ENCODE measurements at places on chromosomes 3 and 15.
A peak's percentile ranks its signal among the peaks of the same experiment; 100 is the strongest.

DNA sequence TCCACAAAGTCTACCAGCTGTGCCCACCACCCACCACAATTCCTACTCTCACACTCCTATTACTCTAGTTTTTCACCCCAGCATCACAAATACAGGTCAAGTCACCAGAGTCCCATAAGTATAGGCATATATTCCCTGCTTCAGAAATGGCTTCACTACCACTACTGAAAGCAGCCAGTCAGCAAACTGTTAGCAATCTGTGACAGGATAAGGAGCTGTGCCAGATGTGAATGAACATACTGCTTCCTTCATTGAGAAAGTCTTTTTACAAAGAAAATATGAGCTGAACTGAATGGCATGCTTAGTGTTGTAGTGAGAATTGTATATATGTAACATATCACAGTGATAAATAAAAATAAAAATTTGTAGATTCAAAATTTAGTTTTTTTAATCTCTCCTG is 76.8 kb downstream of the C3orf85 start:
- DNase-seq: no peak

DNA sequence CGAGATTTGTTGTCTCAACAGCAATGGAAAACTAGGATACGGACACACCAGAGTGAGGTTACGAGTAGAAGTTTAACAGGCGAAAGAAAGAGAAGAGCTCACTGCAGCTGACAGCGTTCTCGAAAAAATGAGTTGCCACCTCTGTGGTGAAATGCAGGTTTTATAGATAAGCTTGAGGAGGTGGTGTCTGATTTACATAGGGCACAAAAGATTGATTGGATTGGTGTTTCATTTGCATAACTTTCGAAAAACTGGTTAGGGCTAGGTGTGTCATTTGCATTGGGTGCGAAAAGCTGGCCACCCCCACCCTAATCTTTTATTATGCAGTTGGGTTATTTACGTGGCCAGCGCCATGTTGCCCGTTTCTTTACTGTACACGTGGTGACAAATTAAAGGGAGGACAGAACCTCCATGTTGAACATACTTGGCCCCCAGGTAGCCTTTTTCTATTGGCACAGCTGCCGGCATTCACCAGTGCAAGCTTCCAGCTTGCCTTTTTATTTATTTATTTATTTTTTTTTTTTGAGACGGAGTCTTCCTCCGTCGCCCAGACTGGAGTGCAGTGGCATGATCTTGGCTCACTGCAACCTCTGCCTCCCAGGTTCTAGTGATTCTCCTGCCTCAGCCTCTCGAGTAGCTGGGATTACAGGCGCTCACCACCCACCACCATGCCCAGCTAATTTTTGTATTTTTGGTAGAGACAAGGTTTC is 8.3 kb downstream of the IFT122 start:
- no peak for DNase-seq

GRCh38 chr15:64739577-64740143 is 35.7 kb downstream of the RBPMS2 start:
- no peak for DNase-seq

DNA sequence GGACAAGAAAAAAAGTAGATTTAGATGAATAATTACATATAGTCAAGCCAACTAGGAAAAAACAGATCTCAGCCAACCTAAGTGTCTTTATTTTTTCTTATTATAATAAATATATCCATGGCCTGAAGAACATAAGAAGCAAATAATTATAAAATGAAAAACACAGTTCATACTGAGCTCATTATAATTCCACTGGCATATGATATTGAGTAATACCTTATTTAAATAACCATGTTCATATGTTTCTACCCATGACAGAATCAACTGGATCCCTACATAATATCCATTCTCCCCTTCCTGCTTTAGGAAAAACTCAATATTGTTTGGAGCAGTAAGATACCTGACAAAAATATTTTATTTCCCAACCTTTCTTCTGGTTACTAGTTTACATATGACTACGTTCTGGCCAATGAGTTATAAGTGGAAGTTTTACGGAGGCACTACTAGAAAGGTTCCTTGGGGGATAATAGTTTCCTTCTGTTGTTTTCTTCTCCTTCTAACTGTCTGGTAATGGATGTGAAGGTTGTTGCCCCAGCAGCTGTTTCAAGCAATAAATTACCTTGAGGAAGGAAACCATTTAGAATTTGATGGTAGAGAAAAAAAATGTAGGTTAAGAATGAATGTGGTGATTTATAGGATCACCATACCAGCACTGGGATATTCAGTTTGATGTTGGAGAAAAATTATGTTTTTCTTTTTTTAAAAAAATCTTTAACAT is 184.1 kb upstream of the MBNL1 start:
- no peak for DNase-seq

DNA sequence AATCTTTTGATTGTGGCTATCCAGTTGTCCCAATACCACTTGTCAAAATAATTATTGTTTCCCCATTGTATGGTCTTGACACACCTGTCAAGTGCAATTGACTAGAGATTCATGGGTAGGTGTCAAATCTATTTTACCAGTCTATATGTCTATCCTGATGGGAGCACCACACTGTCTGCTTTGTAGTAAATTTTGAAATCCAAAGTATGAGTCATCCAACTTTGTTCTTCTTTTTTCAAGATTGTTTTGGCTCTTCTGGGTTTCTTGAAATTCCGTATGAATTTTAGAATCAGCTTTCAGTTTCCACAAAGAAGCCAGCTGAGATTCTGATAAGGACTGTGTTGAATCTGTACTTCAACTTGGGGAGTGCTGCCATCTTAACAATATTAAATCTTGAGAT is 71.9 kb downstream of the CSNK1G1 start:
- peak; percentile 24 for DNase-seq

GRCh38 chr3:188170461-188171459 is 16.8 kb downstream of the LPP start:
- no peak for DNase-seq

- DNase-seq: no peak
Measured at GRCh38 chr3:183587336-183587735, 31.8 kb upstream of the KLHL6 start.

DNA sequence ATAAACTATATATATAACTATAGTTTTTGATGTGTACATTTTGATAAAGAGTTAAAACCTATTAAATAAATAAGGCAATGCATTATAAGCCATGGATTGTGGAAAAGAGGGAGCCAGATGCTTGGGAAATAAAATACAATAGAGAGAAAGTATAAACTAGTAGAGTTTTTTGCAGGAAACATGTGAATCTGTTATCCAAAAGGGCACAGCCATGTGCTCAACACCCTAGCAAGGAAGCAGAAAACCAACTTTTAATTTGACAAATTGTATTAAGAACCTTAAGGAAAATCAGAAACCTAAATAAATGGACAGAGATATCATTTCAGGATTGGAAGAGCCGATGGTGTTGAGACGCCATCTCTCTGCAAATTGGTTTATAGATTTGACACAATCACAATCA is 63.5 kb downstream of the ITGB5 start:
- no peak for DNase-seq

GRCh38 chr15:91408476-91409076 is 308.5 kb downstream of the SV2B start:
- no peak for DNase-seq

- peak; percentile 8 for DNase-seq
Measured at GRCh38 chr3:53089511-53089910, 40.7 kb downstream of the RFT1 start.

DNA sequence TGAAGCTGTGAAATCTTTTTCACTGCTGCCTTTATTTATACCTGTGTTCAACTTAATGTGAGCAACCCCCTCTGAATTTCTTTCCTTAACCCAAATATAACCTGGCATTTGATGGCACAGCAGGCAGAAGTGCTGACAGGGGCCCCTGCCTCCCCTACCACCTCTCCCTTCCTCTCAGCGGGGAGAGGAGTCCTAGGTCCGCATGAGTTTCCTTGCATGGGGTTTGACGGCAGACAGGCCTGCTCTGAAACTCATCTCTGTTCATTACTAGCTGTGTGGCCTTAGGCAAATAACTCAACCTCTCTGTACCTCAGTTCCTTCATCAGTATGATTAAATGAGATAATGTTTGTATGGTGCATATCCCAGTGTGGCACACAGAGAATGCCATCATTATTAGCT is 79.7 kb downstream of the SEC22A start:
- no peak for DNase-seq

GRCh38 chr3:128353991-128354687 is 112.6 kb downstream of the DNAJB8 start:
- peak; percentile 25 for DNase-seq

DNA sequence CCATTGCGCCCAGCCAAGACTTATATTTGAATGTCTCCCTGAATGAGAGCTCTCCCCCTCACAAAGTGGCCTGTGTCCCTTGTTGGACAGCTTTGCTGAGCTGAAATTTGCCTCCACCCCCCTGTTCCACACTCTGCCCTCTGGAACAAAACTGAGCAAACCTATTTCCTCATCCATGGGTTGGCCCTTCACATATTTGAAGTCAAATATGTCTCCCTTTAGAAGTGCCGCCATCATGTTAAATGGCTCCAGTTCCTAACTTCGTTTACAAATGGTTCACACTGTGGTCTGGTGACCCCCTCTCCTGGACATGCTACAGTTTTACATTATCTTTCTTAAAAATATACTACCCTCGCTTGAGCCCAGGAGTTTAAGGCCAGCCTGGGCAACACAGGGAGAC is 4.6 kb downstream of the PLIN1 start:
- DNase-seq: no peak

GRCh38 chr3:137105277-137105977 is 147.6 kb downstream of the IL20RB start:
- peak; percentile 53 for DNase-seq

DNA sequence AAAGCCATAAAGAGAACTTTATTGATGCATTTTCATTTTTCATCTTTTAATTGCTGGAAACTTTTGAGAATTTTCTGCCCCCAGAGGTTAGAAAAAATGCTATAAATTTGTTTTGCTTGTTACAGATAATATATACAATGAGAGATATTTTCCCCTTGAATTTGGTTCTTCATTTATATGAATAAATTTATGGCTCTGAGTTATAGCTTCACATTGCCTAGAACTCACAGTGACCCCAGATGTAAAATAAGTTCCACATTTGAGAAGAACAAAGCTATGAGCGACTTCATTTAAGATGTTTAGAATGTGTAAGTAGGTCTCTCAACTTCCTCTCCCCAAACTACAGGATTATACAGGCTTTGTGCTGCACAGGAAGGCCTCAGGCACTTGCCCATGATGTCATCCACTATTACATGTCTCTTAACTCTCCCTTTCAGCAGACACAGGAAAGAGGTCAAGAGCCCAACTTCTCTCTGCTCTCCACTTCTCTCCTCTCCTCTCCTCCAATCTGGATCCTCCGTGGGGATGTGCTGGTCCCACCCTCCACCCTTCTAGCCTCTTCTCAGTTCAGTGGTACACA is 92.8 kb downstream of the DUT start:
- no peak for DNase-seq

GRCh38 chr3:194814878-194815357 is 129.2 kb downstream of the FAM43A start:
- DNase-seq: no peak

- DNase-seq: no peak
Measured at GRCh38 chr3:12303993-12304392, 15.1 kb downstream of the PPARG start.

- DNase-seq: no peak
Measured at GRCh38 chr3:100062665-100063064, 51.6 kb downstream of the FILIP1L start.

GRCh38 chr3:14124223-14124614 is 451 bp downstream of the CHCHD4 start:
- no peak for DNase-seq

- DNase-seq: no peak
Measured at GRCh38 chr3:45546126-45546620, 48.4 kb upstream of the LIMD1 start.

DNA sequence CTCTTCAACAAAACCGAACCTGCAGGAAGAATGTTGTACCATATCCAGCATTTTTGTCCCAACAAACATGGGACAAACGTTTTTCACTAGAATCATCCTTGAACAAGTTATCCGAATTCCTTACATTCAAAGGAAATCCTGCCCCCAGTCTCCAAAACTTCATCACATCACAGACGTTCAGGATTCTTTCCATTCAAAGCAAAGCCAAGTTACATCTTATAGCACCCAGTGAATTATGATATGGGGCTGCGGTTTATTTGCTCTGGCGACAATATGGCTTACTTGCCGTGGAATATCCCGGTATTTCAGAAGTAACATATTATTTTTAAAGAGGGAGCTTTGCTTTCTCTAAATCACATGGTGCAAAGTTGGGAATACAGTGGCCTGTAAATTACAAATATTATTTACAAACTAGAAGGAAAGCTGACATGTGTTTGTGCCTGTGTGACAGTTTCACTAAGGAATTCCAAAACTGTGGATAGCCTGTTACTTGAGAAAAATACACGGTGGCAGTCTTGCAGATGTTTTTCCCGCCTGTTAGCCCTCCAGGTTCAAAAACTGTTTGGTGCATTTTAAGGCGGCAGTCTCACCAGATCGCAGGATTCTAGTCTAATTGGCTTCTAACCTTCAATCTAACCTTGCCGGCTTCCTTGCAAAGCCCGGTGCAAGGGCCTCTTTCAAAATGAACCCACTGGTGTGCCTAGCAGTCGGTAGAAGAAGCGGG is 736 bp upstream of the MBNL1 start:
- no peak for DNase-seq

DNA sequence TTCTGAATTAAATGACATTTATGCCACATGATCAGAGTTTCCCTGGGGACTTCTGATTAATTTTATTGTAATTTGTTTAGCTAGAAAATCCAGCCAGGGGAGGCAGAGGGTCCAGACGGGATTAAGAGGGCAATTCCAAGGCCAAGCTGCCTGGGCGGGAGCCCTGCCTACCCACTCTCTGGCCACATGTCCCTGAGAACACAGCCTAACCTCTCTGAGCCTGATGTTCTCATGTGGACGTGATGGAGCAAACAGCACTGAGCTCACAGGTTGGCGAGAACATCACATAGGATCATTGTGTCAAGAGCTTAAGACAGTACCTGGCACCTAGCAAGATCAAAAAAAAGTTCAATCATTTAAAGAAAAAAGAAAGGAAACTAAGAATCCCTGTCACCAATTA is 1.0 kb downstream of the LRRC2 start:
- DNase-seq: no peak

- DNase-seq: no peak
Measured at GRCh38 chr3:89252016-89252415, 144.6 kb downstream of the EPHA3 start.

GRCh38 chr15:94360251-94360685 is 128.9 kb downstream of the MCTP2 start:
- no peak for DNase-seq

GRCh38 chr15:98896002-98896721 is 111.4 kb downstream of the PGPEP1L start:
- peak; percentile 89 for DNase-seq

GRCh38 chr3:194671511-194671899 is 486 bp downstream of the LSG1 start:
- DNase-seq: peak; percentile 40

GRCh38 chr15:57692709-57693108 is 13.8 kb upstream of the POLR2M start:
- peak; percentile 15 for DNase-seq

DNA sequence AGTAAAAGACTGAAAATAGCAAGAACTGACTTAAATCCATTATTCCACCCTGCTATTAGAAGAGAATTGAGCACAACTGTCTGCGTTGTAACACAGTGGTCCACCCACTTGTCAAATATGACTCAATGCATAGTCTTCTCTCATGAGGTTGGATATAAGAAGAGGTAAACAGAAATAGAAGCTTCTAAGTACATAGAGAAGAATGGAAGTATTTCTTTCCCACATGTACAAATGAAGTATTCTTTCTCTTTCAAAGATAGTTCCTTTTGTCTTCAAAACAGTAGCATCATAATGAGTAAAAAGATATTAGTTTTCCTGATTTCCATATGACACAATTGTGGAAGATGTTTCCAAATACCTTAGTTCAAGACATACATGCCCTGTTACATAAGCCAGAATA is 348.6 kb upstream of the CCDC54 start:
- no peak for DNase-seq

- no peak for DNase-seq
Measured at GRCh38 chr15:64699751-64700388, 75.5 kb downstream of the RBPMS2 start.

All from brain microvascular endothelial cell (primary cell).